T-helper 17 cell (primary cell): ENCODE measurements at places on chromosomes 3 and 15.
A peak's percentile ranks its signal among the peaks of the same experiment; 100 is the strongest.

DNA sequence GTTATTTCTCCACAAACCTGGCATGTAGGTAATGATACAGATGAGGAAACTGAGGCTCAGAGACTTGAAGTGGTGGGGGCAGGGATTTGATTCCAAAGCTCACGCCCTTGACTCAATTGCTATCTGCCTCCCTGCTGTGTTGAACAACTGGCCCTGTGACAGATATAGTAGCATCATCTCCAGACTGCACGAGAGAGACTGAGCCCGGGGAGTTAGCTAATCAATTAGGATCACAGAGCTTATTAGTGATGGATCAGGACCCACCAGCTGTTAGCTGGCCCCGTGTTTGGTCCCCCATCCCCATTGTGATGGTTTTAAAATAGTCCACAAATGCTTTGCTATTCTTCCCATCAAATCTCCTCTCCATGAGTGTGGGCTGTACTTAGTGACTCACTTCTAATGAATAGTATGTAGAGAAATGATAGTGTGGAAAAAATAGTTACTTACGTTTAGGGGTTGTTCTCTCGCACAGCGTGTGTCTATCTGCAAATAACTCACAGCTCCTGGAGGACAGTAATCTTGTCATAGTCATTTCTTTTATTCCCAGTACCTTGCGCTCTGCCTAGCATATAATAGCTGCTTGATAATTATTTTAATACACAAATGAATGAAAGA lies 74.4 kb upstream of the KLF13 start:
- peaks cover 15% of the 10 kb centered on the region for H3K4me1 ChIP-seq
- H3K4me3 ChIP-seq = no peak overlapping the region
- DNase-seq = no peak

DNA sequence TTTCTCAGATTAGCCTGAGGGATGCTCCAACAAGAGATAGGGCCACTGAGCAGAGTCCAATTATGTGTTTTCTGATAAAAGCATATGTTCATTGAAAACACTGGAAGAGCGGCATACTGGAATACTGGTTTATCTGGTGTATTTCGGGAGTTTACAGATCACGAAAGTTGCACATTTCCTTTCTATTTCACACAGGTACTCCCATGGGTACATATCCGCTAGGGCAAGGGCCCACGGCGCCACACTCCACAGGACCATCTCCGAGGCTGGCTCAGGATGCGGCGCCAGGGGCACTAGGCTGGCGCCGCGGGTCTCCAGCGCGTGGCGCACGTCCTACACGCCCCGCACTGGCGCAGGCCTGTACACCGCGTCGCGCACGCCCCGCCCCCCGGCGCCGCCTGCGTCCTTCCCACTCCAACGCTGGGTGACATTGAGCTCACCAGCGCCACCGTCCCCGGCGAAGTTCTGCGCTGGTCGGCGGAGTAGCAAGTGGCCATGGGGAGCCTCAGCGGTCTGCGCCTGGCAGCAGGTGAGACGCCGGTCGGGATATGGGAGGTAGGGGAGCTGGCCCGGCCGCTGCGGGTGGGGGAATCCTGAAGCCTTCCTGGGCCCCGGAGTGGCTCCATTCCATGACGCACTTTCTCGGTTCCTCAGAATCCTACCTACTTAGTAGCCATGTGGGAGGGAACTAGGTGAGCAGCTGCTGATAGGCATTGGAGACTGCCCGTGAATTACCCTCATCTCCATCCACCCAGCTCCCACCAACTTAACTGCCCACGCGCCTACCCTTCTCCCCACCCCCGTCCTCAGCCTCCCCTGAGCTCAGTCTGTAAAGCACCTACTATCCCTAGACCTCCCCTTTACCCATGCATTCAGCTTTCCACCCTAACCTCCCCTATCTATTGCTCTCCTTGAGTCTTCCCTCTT lies at the start of gene FAM162A:
FAM162A (plus strand) TSS at position 412 of the 927 bp plus-strand sequence; CDS start at position 496, 84 bp downstream.
- DNase-seq = peak; percentile 92
- peaks cover 14% of the 10 kb centered on the region for H3K36me3 ChIP-seq
- H3K27me3 ChIP-seq = no peaks in the 10 kb centered on the region

- H3K36me3 ChIP-seq = peaks cover 2% of the 10 kb centered on the region
- H3K4me3 ChIP-seq = no peak overlapping the region
- no peak for DNase-seq
These were observed 41.4 kb upstream of the EIF1B start for GRCh38 chr3:40267937-40268724.

- no peak overlapping the region for H3K4me3 ChIP-seq
- H3K36me3 ChIP-seq = no peaks in the 10 kb centered on the region
- H3K4me1 ChIP-seq = no peaks in the 10 kb centered on the region
- H3K27ac ChIP-seq = no peak overlapping the region
- peaks cover 33% of the 10 kb centered on the region for H3K27me3 ChIP-seq
These were observed 145.9 kb downstream of the SATB1 start for GRCh38 chr3:18279226-18279737.

DNA sequence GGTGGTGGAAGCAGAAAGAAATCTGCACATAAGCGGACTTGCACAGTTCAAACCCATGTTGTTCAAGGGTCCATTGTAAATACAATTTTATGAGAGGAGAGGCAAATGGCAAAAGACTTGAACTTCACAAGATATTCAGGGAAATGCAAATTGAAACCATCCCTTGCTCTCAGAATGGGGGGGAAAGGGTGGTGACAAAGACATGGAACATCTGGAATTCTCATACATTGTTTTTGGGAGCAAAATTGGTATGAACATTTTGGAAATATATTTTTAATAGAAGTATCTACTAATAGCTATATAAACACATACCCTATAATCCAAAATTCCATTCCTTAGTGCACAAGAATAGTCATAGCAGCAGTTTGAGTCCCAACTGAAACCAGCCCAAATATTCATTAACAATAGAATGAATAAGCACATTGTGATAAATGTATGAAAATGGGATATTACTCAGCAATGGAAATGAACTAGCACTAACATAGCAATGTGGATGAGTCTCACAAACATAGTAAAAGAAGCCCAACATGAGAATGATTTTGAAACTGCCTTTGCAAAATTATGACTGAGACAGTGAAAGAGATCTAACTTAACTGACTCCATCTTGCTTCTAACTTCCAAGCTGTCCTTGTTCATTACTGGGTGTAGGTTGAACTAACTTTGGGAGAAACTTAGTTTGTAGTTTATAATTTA lies 77.2 kb downstream of the CD200R1L start:
- H3K4me3 ChIP-seq = no peak overlapping the region
- no peak for DNase-seq
- peaks cover 27% of the 10 kb centered on the region for H3K4me1 ChIP-seq
- no peaks in the 10 kb centered on the region for H3K27me3 ChIP-seq

DNA sequence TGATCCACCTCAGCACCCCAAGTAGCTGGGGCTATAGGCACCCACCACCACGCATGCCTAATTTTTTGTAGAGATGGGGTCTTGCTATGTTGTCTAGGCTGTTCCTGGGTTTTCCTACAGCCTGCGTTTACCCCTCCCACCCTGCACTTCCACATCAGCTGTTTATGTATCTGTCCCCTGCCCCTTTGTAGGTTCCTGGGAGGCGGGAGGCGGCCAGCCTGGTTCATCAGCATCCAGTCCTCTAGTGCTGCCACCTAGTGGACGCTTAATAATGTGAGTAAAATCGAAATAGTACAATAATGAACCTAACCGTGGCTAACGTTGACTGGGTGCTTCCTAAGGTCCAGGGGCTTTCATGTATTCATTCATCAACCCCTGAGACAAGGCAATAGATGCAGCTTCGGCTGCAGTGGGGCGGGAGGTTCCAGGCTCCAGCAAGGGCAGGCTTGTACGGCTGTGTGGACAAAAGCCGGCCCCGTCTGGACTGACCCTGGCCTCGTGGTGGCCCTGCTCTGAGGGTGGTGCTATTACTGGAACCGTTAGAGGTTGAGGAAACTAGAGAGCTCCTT lies 1.2 kb upstream of the LCTL start:
- H3K4me3 ChIP-seq = peak overlapping the region; percentile 45
- no peaks in the 10 kb centered on the region for H3K36me3 ChIP-seq
- peak overlapping the region; percentile 59 for H3K27ac ChIP-seq
- DNase-seq = no peak
- peaks cover 5% of the 10 kb centered on the region for H3K27me3 ChIP-seq
- H3K4me1 ChIP-seq = peaks cover 15% of the 10 kb centered on the region

GRCh38 chr3:114436182-114436581 lies 142.4 kb downstream of the TIGIT start:
- peaks cover 7% of the 10 kb centered on the region for H3K4me1 ChIP-seq
- H3K27me3 ChIP-seq = no peaks in the 10 kb centered on the region
- no peak for DNase-seq
- H3K27ac ChIP-seq = no peak overlapping the region
- no peaks in the 10 kb centered on the region for H3K36me3 ChIP-seq

GRCh38 chr3:50551681-50552435 lies 15.7 kb downstream of the C3orf18 start:
- no peak overlapping the region for H3K4me3 ChIP-seq
- no peaks in the 10 kb centered on the region for H3K36me3 ChIP-seq
- no peak overlapping the region for H3K27ac ChIP-seq
- no peak for DNase-seq
- H3K27me3 ChIP-seq = no peaks in the 10 kb centered on the region

GRCh38 chr3:53092942-53093341 lies 37.3 kb downstream of the RFT1 start:
- no peak overlapping the region for H3K27ac ChIP-seq

DNA sequence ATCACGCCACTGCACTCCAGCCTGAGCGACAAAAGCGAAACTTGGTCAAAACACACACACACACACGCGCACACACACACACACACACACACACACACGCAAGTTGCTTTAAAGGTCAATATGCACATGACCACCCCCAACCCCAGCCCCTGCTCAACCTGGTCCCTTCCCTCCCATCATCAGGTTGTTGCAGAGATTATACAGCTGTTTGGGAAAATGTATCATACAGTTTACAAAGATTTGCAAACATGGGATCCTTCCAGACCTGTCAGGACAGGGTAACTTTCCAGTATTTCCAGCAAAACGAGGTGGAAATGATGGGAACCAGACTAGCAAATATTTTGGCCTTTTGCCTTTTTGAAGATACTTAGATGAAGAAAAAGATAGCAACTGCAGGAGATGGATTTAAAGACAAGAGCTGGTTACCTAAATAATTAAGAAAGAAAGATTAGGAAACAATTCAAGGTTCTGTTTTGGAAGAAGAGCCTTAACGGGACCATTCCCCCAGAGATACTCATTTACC lies 80.2 kb downstream of the TNIK start:
- DNase-seq = no peak
- H3K27ac ChIP-seq = peak overlapping the region; percentile 39
- H3K4me1 ChIP-seq = peaks cover 54% of the 10 kb centered on the region
- H3K27me3 ChIP-seq = no peaks in the 10 kb centered on the region

- peak overlapping the region; percentile 72 for H3K27ac ChIP-seq
- peaks cover 20% of the 10 kb centered on the region for H3K4me1 ChIP-seq
- H3K4me3 ChIP-seq = no peak overlapping the region
- H3K27me3 ChIP-seq = no peaks in the 10 kb centered on the region
- no peak for DNase-seq
These were observed 48.4 kb downstream of the ST6GAL1 start for GRCh38 chr3:186978712-186979111.

DNA sequence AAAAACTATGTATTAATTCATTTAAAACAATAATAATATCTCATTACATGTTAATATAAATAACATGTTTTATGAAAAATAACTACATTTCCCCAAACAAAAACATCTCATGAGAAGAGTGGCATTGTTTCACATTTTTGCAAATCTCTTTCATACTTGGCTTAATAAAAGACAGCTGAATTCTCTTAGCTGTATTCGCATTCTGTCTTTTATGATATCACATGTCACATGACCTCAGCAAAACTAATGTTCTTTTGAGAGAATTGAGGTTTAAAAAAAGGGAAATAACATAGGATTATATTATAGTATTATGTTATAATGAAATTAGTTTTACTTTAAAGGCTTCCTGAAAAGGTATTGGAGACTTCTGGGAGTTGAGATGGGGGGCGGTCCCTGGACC lies 48.4 kb upstream of the SPPL2A start:
- no peak for DNase-seq
- peaks cover 7% of the 10 kb centered on the region for H3K27me3 ChIP-seq
- H3K4me1 ChIP-seq = peaks cover 3% of the 10 kb centered on the region
- no peaks in the 10 kb centered on the region for H3K36me3 ChIP-seq
- no peak overlapping the region for H3K4me3 ChIP-seq

GRCh38 chr15:28191832-28192231 lies 92.7 kb upstream of the OCA2 start:
- peaks cover 5% of the 10 kb centered on the region for H3K36me3 ChIP-seq
- no peak overlapping the region for H3K27ac ChIP-seq
- no peaks in the 10 kb centered on the region for H3K27me3 ChIP-seq

GRCh38 chr15:64875641-64876223 lies 34.0 kb downstream of the PLEKHO2 start:
- no peak for DNase-seq
- H3K36me3 ChIP-seq = peaks cover 2% of the 10 kb centered on the region
- H3K27me3 ChIP-seq = no peaks in the 10 kb centered on the region
- peak overlapping the region; percentile 56 for H3K27ac ChIP-seq
- H3K4me1 ChIP-seq = peaks cover 22% of the 10 kb centered on the region

GRCh38 chr3:140270329-140270728 lies 335.3 kb downstream of the CLSTN2 start:
- H3K4me1 ChIP-seq = no peaks in the 10 kb centered on the region
- H3K27ac ChIP-seq = no peak overlapping the region
- H3K4me3 ChIP-seq = no peak overlapping the region
- no peak for DNase-seq
- peaks cover 4% of the 10 kb centered on the region for H3K27me3 ChIP-seq

DNA sequence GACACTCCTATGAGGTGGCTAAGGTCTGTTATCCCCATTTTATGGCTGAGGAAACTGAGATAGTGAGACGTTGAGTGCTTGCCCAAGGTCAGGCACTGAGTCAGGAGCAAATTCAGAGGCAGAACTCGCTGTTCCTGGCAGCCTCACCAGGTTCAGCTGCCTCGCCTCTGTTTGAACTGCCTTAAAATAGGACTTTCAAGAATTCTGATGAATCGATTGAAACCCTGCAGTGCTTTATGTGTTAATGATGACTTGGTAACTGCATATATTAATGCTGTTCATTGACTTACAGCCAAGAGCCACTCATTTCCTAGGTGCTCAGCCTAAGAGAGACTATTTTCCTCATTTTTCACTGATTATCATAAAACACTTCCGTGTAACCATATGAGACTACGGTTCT lies 79.5 kb upstream of the BHLHE40 start:
- DNase-seq = no peak
- no peaks in the 10 kb centered on the region for H3K27me3 ChIP-seq
- no peak overlapping the region for H3K4me3 ChIP-seq
- peak overlapping the region; percentile 3 for H3K27ac ChIP-seq
- no peaks in the 10 kb centered on the region for H3K36me3 ChIP-seq

DNA sequence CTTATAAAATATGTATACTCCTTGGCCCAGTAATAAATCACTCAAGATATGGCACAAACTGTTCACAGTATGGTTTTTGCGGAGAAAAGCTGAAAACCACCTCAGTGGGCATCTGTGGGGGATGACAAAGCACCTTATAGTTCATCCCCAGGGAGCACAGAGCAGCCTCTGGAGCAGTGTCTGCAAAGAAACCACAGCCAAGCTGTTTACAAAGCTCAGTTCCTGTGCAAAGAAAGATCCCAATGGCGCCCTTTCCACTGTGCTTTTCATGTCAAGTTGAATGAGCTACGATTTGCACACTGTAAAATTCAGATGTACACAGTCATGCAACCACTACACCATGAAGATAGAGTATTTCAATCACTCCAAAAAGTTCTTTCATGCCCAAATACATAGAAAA lies 2.5 kb upstream of the EFCC1 start:
- peaks cover 10% of the 10 kb centered on the region for H3K36me3 ChIP-seq
- no peak overlapping the region for H3K4me3 ChIP-seq
- peaks cover 28% of the 10 kb centered on the region for H3K27me3 ChIP-seq
- H3K4me1 ChIP-seq = peaks cover 25% of the 10 kb centered on the region

- no peaks in the 10 kb centered on the region for H3K27me3 ChIP-seq
- H3K4me1 ChIP-seq = peaks cover 29% of the 10 kb centered on the region
- DNase-seq = no peak
- H3K4me3 ChIP-seq = no peak overlapping the region
These were observed 5.2 kb downstream of the MCTP2 start for GRCh38 chr15:94236608-94237007.
